GM12878 (cell line): ENCODE measurements at places on chromosomes 5 and 9. TPM values are rescaled to one million over a fixed set of nuclear protein-coding genes. Genes with fewer than 3 reads are reported as not detected.

CDO1 gene
- not detected in 2 replicates for total RNA-seq

COL27A1 gene
- total RNA-seq, result 0.10 and 0.21 TPM in 2 replicates

GRCh38 chr9:138067613-138068367, 190.2 kb downstream of the CACNA1B start:
- H3K4me1 ChIP-seq, result no peaks in the 10 kb centered on the region
- H3K4me3 ChIP-seq, result no peak overlapping the region
- H3K36me3 ChIP-seq, result no peaks in the 10 kb centered on the region
- H3K27me3 ChIP-seq, result peaks cover 1% of the 10 kb centered on the region

GRCh38 chr5:158499075-158499891, 600.4 kb downstream of the EBF1 start:
- no peak overlapping the region for H3K4me3 ChIP-seq
- no peaks in the 10 kb centered on the region for H3K27me3 ChIP-seq
- H3K4me1 ChIP-seq, result no peaks in the 10 kb centered on the region
- no peaks in the 10 kb centered on the region for H3K36me3 ChIP-seq

GRCh38 chr9:68619636-68620035, 79.0 kb upstream of the TMEM252 start:
- H3K27ac ChIP-seq, result no peak overlapping the region
- H3K4me1 ChIP-seq, result no peaks in the 10 kb centered on the region
- H3K36me3 ChIP-seq, result no peaks in the 10 kb centered on the region
- no peak for DNase-seq

GRCh38 chr5:166377756-166378155, 1913.7 kb upstream of the WWC1 start:
- H3K27ac ChIP-seq, result no peak overlapping the region
- H3K36me3 ChIP-seq, result no peaks in the 10 kb centered on the region
- H3K4me1 ChIP-seq, result no peaks in the 10 kb centered on the region
- H3K4me3 ChIP-seq, result no peak overlapping the region
- H3K27me3 ChIP-seq, result no peaks in the 10 kb centered on the region

GRCh38 chr9:81244631-81245030, 444.7 kb downstream of the TLE1 start:
- H3K4me3 ChIP-seq, result no peak overlapping the region
- no peak for DNase-seq
- no peaks in the 10 kb centered on the region for H3K4me1 ChIP-seq
- H3K27ac ChIP-seq, result no peak overlapping the region

GRCh38 chr9:4296217-4296616, 3.7 kb downstream of the GLIS3 start:
- H3K4me1 ChIP-seq, result peaks cover 8% of the 10 kb centered on the region
- H3K36me3 ChIP-seq, result no peaks in the 10 kb centered on the region
- peaks cover 19% of the 10 kb centered on the region for H3K27me3 ChIP-seq
- DNase-seq, result no peak
- no peak overlapping the region for H3K4me3 ChIP-seq

GRCh38 chr9:17005056-17005823, 129.6 kb upstream of the CNTLN start:
- H3K4me1 ChIP-seq, result no peaks in the 10 kb centered on the region
- H3K4me3 ChIP-seq, result no peak overlapping the region
- H3K27ac ChIP-seq, result no peak overlapping the region
- DNase-seq, result no peak
- no peaks in the 10 kb centered on the region for H3K27me3 ChIP-seq

- H3K4me3 ChIP-seq, result no peak overlapping the region
- H3K27ac ChIP-seq, result no peak overlapping the region
- H3K27me3 ChIP-seq, result no peaks in the 10 kb centered on the region
- peaks cover 3% of the 10 kb centered on the region; the same call in 1 of the 2 replicates for H3K4me1 ChIP-seq
- no peak for DNase-seq
- no peaks in the 10 kb centered on the region for H3K36me3 ChIP-seq
Measured at GRCh38 chr5:137778772-137779564, 24.8 kb upstream of the HNRNPA0 start.

GRCh38 chr5:169410996-169411783, 110.3 kb upstream of the SLIT3 start:
- no peaks in the 10 kb centered on the region; the same call in 1 of the 2 replicates for H3K4me1 ChIP-seq
- no peaks in the 10 kb centered on the region for H3K36me3 ChIP-seq
- H3K4me3 ChIP-seq, result no peak overlapping the region
- DNase-seq, result no peak
- H3K27ac ChIP-seq, result no peak overlapping the region
